Memory B cell (primary cell): ENCODE measurements at places on chromosomes 5 and 9.

GRCh38 chr9:119268985-119269384 lies 100.2 kb downstream of the BRINP1 start:
- DNase-seq, result no peak

- DNase-seq, result no peak
Observed at GRCh38 chr9:94157050-94157801, 73.0 kb downstream of the PTPDC1 start.

GRCh38 chr9:112271466-112272098 lies 61.8 kb downstream of the PTBP3 start:
- no peak for DNase-seq

GRCh38 chr9:93646640-93647178 lies 70.3 kb downstream of the PHF2 start:
- DNase-seq, result no peak

DNA sequence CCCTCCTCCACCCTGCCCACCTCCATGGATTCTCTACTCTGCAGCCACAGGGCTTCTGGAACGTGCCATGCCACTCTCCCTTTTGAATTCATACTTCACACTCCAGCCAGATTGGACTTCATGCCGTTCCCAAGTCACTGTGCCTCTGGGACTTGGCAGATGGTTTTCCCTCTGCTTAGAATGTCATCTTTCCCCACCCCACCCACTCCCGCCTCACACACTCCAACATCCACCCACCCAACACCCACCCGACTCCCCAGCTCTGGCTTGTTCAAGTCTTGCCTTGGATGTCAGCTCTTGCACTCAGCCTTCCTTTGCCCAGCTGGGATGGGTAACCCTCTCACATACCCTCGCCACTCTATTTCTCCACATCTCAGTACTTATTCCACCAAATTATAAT lies 142.1 kb upstream of the DHFR start:
- no peak for DNase-seq

DNA sequence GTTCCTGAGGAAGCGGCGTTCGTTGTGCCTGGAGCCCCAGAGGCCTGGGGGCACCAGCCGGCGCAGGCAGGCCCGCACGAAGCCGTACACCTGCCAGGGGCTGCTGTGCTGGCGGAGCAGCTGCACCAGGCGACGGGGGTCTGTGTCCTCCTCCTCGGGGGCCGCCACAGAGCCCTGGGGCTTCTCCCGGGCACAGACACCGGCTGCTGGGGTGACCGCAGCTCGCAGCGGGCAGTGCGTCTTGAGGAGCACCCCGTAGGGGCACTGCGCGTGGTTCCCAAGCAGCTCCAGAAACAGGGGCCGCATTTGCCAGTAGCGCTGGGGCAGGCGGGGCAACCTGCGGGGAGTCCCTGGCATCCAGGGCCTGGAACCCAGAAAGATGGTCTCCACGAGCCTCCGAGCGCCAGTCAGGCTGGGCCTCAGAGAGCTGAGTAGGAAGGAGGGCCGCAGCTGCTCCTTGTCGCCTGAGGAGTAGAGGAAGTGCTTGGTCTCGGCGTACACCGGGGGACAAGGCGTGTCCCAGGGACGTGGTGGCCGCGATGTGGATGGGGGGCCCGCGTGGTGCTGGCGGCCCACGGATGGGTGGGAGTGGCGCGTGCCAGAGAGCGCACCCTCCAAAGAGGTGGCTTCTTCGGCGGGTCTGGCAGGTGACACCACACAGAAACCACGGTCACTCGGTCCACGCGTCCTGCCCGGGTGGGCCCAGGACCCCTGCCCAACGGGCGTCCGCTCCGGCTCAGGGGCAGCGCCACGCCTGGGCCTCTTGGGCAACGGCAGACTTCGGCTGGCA lies 1.3 kb downstream of the TERT start:
- no peak for DNase-seq

GRCh38 chr5:139524940-139525585 lies 36.1 kb upstream of the UBE2D2 start:
- no peak for DNase-seq

DNA sequence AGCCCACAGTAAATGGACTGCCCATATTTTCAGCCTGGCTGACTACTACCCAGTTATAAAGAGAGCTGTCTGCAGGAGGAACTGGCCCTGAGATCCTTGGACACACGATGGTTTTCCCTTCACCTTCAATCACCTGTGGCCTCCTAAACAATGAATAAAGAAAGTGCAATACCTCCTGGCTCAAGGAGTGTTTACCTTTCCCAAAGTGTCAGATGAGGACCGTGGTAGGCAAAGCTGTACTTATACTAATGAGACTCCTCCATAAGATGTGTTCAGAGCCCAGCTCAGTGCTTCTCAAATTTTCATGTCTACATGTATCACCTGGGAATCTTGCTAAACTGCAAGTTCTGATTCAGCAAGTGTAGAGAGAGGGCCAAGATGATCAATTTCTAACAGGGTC lies 284.5 kb upstream of the VLDLR start:
- DNase-seq, result no peak

- DNase-seq, result no peak
Observed at GRCh38 chr9:94199776-94200175, 59.3 kb upstream of the ZNF169 start.

DNA sequence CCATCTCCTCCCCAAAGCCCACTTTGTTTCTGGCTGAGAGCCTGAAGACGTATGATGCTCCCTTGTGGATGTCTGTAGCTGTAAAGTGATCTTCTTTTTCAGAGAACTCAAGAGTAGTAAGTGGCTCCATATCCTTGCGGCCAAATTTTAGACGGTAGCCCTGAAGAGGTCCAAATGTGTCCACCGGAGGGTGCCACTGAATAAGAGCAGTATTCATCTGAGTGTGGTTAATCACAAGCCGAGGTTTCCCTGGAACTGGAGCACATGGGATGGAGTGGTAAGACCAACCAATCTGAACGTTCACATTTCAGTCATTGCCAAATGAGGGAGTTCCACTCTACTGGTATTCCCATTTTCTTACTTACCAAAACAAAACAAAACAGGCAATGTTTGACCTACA lies 686.5 kb upstream of the DMAC1 start:
- no peak for DNase-seq

DNA sequence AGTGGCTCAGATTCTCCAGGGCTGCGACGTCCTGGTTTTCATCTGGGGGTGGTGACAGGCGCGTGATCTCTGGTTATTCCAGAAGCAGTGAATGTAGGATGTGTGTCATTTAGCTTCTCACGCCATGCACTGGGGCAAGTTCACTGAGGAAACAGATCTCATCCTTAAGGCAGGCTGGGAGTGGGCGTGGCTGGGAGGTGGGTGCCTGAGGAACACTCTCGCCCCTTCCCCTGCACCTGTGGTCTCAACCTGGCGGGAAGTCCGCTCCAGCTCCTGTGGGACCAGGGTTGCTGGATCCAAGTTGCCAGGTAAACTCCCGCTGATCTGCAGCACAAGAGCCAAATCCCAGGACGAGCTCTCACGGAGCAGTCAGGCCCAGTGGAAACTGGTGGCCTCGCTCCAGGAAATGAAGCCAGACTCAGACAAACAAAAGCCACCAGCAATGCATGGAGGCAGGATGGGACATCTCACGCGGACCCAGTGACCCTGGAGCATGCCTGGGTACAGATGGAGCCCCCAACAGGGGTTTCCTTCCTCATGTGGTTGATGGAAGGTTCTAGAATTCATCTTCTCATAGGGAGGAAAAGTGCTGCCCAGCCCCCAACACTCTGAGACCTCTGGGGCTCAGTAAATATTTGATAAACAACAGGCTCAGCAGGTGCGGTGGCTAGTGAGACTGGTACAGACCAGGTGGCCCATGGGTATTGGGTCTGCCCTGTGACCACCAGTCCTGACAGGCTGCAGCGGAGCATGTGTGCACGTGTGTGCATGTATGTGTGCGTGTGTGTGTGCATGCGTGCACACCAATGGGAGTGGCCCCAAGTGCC lies 16.3 kb upstream of the SLC12A7 start:
- no peak for DNase-seq

DNA sequence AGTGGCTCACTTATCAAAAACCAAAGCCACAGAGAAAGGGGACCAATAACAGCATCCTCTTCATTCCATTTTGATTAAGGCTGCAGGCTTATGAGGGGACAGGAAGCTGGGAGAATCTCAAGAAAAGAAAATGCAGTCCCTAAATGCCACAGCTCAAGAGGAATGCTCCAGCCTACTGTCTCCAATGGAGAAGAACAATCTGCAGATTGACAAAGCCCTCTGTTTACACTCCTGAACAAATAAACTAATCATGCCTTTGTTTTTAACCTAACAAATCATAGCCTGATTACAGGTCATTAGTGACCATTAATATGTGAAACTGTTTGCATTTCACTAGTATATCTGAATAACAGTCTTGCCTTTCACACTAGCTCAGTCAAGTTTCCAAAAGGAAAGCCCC lies 26.5 kb downstream of the PPP2R2B start:
- DNase-seq, result no peak

- DNase-seq, result no peak
Observed at GRCh38 chr9:16337322-16338029, 533.0 kb downstream of the BNC2 start.

DNA sequence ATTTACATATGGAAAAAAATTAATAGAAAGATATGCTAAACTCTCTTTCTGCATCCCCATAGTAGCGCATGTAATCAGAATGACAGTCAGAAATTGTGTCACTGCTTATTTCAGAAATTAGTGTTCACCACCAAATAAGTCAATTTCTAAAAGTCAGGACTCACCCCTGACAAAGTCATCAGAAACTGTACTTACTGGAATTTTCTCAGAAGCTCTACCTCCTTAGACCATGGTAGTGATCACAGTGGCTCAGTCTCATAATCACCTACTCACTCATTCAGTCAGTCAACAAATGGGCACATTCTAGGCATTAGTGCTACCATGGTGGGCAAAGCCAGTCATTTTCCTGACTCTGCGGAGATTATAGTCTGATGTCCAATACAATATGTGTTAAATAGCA lies 22.0 kb downstream of the THBS4 start:
- DNase-seq, result no peak

DNA sequence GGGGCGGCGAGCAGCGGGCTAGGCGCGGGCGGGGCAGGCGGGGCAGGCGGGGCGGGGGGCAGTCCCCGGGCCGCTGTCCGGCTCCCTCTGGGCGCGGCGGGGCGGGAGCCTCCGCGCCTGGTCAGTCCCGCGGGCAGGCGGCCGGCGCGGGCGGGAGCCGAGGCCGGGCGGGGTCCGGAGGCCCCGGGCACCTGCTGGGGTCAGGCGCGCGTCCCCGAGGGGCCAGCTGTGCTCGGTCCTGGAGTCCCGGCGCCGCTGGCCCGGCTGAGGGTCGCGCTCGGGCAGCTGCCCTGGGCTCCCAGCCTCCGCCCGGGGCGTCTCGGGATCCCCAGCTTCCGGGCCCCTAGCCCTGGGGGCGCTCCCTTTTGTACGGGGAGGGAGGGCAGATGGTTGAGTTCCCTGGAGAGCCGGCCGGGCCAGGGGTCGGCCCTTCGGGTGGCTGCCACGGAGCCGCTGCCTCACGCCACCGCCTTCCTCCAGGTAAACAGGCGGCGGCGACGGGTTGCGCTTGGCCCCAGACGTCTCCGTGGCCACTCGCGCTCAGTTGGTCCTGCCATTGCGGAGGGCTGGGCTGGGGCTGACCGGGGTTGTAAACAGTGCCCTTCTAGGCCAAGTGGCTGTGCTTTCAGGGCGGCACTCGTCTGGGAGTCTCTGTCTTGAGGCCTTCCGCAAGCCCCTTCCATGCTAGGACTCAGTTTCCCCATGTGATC lies 473 bp downstream of the ZBTB34 start:
- DNase-seq, result no peak

DNA sequence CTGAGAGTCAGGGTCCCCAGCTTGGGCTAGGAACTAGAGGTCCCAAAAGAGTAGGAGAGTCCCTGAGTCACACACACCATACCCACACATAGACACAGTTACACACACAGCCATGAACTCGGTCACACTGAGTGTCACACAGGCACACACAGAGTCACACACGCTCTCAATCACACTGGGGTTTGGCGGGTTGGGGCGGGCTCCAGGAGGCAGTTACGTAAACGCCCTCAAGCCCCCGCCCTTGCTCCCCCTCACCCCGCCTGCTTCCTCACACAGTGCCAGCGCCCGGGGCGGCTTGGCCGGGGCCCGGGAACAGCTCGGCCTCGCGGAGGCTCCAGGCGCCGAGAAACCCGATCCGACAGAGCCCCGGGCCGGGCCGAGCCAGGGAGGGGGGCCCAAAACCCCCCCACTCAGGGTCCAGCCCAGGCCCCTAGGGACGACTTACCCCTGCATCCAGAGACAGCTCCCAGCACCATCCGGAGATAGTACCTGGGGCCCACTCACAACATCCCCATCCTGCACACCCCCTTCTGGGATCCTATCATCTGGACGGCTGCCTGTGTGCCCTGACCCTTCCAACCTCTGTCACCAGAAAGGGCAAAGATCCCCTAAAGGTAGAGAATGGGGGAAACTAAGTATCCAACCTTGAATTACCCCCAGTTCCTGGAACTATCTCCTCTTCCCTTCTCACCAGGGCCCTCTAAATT lies 3.5 kb upstream of the CNTFR start:
- no peak for DNase-seq

GRCh38 chr5:95907740-95908706 lies 53.6 kb downstream of the ELL2 start:
- no peak for DNase-seq

DNA sequence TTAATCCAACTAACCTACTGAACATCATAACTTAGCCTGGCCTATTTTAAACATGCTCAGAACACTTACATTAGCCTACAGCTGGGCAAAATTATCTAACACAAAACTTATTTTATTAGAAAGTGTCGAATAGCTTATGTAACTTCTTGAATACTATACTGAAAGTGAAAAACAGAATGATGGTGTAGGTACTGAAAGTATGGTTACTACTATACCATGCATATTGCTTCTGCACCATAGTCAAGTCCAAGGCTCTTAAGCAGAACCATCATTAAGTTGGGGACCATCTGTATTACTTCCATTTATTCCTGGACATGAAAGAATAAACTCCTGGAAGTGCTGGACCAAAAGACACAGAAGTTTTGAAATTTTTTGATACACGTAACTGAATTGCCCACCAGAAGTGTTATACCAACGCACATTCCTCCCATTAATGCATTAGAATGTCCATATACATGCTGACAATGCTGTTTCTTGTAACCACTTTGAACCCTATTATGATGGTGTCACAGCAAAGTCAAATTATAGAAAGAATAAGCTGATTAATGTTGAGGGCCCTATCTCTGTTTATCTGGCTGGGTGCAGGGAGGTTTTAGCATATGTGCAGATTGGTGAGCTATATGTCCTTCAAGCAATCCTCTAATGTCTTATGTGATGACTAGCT lies 375.7 kb downstream of the ACTL7B start:
- no peak for DNase-seq

- no peak for DNase-seq
Observed at GRCh38 chr9:99433555-99433954, 211.5 kb downstream of the SEC61B start.

DNA sequence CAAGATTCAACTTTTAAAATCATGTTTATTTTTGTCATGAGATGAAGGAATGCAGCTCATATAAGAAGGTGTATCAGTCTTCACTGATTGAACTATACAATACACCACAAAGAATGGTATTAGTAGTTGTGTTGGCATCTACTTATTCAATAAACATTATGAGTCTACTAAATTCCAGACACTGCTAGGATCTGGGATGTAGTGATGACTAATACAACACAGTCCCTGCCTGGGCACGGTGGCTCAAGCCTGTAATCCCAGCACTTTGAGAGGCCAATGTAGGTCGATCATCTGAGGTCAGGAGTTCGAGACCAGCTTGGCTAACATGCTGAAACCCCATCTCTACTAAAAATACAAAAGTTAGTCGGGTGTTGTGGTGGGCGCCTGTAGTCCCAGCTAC lies 171.4 kb upstream of the NFIB start:
- DNase-seq, result no peak

- no peak for DNase-seq
Observed at GRCh38 chr5:56516441-56516840, 283.3 kb upstream of the ANKRD55 start.
